ENCODE measurements at places on chromosomes 1 and 21.

GRCh38 chr1:168485048-168485447, 58.7 kb downstream of the XCL2 start:
- no peak for DNase-seq

GRCh38 chr1:109543283-109543987, 3.8 kb downstream of the GPR61 start:
- DNase-seq = no peak

GRCh38 chr1:62316135-62316534, 3.1 kb downstream of the KANK4 start:
- DNase-seq = no peak

- no peak for DNase-seq
These were observed 23.1 kb downstream of the SNAP47 start for GRCh38 chr1:227758366-227758765.

DNA sequence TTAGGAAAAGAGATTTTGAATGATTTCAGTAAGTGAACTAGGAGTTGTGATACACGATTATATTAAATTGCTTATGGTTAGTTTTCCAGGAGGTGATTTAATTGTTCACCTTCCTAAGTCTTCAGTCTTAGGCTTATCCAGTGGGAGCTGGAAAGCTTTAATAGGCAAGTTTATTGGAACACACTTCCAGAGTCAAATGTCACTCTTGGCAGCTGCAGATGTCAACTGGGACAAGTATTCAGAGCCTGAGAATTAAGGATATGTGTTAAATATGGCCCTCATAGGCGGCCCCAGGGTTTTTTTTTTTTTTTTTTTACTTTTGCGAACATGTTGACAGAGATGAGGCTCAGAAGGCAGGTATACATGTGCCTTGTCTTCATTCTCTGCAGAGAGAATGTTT, 29.2 kb downstream of the UCK2 start:
- DNase-seq = no peak

DNA sequence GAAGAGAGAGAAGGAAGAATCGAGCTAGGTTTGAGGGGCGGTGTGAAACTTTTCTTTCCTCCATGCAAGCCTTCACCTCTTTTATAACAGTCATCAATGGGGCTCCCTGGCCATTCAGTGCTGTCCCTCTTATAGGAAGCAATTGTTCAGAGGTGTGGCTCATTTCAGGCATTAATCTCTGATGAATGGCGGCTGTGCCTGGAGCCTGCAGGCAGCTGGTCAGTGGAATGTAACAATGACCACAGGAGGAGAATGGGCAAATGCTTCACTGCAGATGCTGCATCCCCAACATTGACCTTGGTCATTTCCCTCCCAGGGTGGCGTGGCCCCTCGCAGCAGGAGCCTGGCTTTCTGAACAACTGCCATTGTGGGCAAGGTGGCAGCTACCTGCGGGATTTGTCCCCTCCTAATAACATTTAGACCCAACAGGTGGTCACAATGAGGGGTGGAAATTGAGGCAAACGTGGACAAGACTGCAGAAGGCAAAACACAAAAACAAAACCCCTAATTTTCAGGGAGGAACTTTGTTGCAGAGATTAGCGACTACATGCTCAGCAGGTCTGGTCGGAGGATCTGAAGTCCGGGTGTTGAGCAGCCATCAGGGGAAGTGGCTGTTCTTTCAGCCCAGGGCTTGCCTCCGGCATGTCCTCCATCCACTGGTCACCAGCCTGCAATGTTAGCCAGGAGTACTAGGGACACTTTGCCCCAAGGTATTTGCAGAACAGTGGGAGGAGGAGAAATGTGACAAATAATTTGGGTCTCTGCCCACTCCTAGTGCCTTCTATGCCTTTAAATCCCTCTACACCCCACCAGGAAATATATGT, 97.3 kb upstream of the PAXBP1 start:
- DNase-seq = no peak

DNA sequence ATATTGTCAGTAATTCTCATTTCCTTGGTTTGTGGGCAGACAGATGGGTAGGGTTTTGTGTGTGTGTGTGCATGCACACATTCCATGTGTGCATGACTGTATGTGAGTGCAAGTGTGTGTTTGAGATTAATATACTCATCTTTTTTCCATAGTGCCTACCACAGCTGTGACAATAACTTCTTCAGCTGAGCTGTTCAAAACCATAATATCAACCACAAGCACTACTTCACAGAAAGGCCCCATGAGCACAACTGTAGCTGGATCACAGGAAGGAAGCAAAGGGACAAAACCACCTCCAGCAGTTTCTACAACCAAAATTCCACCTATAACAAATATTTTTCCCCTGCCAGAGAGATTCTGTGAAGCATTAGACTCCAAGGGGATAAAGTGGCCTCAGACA, 149.3 kb downstream of the ADGRL2 start:
- DNase-seq = no peak

DNA sequence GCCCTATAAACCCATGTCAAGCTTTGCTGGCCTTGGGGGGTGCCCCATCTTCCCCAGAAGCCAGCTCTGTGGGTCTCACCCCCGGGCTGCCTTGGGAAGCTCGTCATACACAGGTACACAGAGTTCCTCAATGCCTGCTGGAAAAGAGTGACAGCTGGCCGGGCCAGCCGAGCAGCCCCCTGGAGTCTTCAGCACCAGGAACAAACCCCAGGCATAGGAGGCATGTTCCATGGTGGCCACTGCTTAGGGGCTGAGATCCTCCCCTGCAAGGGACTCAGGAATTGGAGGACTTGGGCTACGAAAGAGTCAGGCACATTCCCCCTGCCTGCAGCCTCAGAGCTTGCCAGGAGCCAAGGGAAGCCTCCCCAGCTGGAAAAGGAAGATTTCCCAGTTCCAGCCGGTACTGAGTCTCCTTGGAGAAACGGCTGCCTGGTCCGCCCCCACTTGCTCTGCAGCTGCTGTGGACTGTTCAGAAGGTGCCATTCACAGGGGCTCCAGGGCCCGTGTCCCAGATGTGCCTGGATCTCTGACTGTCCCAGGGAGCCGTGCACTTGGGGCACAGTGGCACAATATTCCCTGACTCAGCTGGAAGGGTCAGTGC, 89.5 kb downstream of the STUM start:
- DNase-seq = no peak

DNA sequence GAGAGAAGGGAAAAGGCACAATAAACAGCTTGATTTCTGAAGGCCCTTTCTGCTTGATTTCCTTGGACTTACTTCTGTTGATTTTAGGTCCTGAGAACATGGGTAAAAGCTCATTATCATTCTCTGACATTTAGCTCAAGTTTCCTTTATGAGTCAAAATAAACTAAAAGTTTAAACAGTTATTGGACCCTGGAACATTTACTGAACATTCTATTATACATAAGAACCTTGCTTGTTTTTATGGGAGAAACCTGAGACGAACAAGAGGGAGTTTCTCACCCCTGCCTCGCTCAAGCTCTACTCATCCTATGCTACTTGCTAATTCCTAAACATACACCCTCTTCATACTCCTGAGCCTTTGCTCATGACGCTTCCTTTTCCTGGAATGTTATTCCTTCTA, 538.3 kb upstream of the PKN2 start:
- DNase-seq = no peak

- no peak for DNase-seq
These were observed 45.1 kb downstream of the ERI3 start for GRCh38 chr1:44310006-44310405.
